Natural killer cell treated with Interleukin-12 subunit alpha and Interleukin-12 subunit beta and Interleukin-15 and Interleukin-18, amount 100 ng/mL, for 72 hours (primary cell): ENCODE measurements at places on chromosomes 6 and 20. TPM values are rescaled to one million over a fixed set of nuclear protein-coding genes. Genes with fewer than 3 reads are reported as not detected.

GRCh38 chr20:14569641-14570040, 232.2 kb upstream of the FLRT3 start:
- H3K36me3 ChIP-seq = no peaks in the 10 kb centered on the region
- DNase-seq = no peak
- no peaks in the 10 kb centered on the region for H3K4me1 ChIP-seq
- no peak overlapping the region for H3K27ac ChIP-seq
- H3K4me3 ChIP-seq = no peak overlapping the region

DNA sequence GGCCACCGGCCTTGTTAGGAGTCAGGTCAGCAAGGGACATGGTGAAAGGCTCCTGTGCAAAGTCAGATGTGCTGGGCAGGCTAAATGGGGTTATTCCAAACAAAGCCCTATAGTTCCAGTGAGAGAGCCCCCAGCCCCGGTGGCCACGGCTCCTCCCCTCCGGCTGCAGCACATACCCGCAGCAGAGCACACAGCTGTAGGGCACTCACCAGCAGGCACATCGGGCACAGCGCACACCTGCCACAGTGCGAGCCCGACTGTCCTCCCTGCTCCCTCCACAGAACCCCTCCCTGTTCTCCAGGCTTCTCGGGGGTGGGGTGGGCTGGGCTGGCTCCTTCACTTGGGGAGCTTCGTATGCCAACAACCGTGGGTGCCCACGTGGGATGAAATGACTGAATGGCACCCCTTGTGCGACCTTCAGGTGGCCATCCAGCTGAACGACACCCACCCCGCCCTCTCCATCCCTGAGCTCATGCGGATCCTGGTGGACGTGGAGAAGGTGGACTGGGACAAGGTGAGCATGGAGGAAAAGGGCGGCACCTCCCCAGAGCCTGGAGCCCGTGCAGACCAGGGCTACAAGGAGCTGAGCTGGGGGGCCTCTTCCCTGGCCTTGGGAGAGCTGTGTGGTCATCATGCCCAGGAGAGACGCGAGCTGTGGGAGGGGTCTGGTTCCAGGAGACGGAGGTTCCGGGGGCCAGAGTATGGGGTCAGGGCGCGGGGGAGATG, 30.9 kb downstream of the PYGB start:
- H3K36me3 ChIP-seq = no peaks in the 10 kb centered on the region
- H3K27me3 ChIP-seq = no peaks in the 10 kb centered on the region
- no peak for DNase-seq
- peaks cover 2% of the 10 kb centered on the region for H3K4me1 ChIP-seq
- no peak overlapping the region for H3K4me3 ChIP-seq

DNA sequence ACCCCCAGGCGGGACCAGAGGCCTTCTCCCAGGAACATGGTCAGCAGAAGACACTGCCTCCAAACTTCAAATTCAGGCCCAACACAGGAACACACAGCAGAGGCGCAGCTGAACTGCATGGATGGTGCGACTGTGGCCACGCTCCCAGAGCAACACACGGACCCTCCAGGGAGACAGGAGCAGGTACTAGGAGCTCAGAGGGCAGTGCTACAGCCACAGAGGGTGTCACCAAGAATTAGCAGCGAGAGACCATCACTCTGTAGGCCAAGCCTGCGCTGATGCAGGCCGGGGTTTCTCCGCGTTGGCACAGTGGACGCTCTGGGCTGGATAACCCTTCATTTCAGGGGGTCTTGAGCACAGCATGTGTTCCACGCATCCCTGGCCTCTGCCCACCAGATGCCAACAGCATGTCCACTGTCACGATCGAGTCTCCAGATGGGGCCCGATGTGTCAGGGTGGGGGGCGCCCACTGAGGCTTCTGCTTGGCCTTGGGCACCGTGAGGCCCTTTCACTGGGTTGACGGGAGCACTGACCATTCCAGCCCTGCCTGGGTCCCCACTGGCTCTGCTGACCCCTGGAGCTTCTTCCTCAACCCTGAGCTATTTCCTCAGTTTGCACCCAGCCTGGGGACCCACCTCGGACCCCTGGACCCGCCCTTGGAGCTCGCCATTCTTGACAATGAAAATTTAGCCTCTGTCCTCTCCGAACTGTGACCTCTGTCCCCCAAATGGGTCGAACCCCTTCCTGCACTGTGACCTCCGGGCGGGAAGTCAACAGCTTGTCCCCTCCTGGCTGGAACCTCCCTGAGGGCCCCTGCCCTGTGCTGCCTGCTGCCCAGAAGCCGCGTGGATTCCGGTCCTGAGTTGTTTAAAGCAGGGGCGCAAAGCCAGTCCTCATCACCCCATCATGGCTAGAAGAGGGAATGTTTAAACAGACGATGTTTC, 239.4 kb downstream of the DLL1 start:
- H3K36me3 ChIP-seq = peaks cover 4% of the 10 kb centered on the region
- H3K27me3 ChIP-seq = peaks cover 17% of the 10 kb centered on the region
- H3K4me1 ChIP-seq = peaks cover 19% of the 10 kb centered on the region
- H3K4me3 ChIP-seq = no peak overlapping the region
- no peak overlapping the region for H3K27ac ChIP-seq
- peak; percentile 35 for DNase-seq

GRCh38 chr6:30341728-30342127, 3.2 kb upstream of the RPP21 start:
- no peaks in the 10 kb centered on the region for H3K27me3 ChIP-seq
- no peak for DNase-seq
- no peak overlapping the region for H3K27ac ChIP-seq
- H3K36me3 ChIP-seq = peaks cover 2% of the 10 kb centered on the region

Gene MOG
- total RNA-seq = not detected
